Nucleus accumbens (tissue), 56 donors: ENCODE measurements at places on chromosomes 13 and 19.

DNA sequence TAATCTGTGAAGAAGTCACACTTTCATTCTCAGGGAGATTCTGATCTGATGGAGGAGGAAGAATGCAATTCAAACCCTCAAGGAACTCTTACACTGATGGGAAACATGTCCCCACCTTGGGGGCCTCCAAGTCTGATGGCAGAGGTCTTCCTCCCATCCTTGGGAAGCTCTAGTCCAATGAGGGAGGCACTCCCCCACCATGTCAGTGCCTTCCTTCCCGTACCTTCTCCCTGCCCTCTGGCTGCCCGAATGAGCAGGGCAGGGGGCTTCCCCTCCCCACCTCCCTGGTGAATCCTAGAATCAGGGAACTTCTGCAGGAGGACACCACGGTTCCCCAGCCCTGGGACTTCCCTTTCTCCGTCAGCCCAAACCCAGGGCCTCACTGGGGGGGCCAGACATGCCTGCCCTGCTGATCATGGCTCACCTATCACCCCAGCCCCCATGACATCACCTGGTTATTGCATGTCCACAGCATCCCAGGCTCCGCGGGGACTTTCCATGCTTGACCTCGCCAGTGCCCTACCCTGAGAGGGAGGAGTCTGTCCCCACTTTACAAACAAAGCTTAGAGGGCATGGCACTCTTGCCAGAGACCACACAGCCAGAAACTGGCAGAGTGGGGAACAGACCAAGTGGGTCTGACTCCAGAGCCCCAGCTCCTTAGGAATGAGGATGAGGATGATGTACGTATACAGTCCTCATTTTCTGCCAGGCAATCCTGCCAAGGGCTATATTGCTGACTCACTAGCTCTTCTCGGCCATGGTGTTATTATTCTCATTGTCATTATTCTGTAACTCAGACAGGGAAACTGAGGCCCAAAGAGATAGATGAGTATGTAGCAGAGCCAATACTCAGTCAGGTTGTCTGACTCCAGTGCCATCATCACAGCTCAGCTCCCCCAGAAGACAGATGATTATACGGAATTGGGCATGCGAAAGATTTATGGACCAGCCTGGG, 9.6 kb upstream of the BCL3 start:
- no peak for DNase-seq

- no peak for DNase-seq
Measured at GRCh38 chr13:40063703-40064102, 408.2 kb downstream of the COG6 start.

- DNase-seq: no peak
Measured at GRCh38 chr19:13066226-13066625, 36.4 kb downstream of the LYL1 start.

DNA sequence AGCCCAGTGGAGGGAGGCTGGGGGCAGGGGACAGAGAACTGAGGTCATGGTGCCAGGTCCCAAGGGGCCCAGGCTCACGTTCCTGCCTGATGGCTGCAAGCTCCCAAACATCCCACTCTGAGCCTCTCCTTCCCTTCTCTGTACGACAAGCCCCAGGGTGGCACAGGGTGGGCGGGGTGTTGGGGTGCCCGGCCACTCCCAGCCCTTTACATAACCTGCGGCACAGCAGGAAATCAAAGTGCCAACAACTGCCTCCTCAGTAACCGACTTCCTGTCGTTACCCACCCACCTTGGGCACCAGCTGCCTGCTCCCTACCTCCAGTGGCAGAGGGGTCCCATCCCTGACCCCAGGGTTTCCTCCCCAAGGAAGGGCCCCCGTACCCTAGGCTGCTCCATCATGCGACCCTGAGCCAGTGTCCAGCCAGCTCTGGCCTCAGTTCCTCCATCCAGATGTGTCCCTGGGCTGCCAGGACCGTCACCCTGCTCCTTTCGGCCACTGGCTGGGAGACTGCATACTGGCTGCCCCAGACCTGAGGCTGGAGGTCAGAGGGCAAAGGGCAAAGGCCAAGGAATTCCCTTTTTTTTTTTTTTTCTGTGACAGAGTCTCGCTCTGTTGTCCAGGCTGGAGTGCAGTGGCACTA, 27.7 kb upstream of the NFIC start:
- no peak for DNase-seq

DNA sequence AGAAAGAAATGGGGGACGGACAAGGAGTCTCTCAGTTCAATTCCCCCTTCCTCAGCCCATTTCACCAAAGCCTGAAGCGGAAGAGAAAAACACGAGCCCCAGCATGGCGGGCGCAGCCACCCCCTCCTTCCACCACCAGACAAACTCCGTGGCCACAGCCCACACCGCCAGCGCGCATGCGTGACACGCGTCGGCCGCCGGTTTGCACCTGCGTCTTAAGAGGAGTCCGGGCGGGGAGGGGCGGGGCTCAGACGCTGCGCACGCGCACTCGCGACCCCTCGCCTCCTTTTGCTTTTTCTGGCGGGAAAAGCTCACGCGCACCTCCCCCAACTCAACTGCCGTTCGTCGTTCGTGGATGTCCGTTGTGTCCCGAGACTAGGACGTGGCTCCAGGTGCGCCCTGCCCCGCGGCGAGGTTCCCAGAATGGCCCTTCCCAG, at the start of gene KASH5:
TSS of gene KASH5 (plus strand) at position 314 of the 437 bp plus-strand sequence. CDS start 2,635 bp downstream, outside the sequence.
- no peak for DNase-seq

- no peak for DNase-seq
Measured at GRCh38 chr19:18414504-18415177, 4.6 kb upstream of the SSBP4 start.

- DNase-seq: peak; percentile 28
Measured at GRCh38 chr19:56983171-56983570, 136.6 kb upstream of the USP29 start.
